ENCODE measurements at places on chromosomes 1 and 21.

- DNase-seq, result no peak
Observed at GRCh38 chr1:150555971-150556865, 7.0 kb downstream of the ADAMTSL4 start.

GRCh38 chr1:156260896-156261295 is 13.0 kb upstream of the PAQR6 start:
- DNase-seq, result no peak

DNA sequence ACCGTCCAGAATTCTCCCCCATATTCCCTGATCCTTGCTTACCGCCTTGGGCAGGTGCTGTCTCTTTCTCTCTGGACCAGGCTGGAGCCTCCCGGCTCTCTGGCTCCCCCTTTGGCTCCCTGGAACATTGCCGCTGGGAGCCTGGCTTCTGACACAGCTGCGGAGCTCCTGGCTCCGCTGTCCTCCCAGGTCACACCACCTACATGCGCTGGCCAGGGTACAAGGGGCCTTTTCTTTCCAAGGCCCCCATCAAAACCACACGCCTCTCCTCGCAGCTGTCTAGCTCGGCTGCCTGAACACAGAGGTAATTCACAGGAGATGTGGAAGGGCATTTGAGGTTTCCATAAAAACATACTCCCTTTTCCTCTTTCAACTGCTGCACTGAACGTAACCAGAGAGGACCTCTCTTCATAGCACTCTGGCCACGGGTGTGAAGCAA is 7.5 kb upstream of the ZNF648 start:
- DNase-seq, result peak; percentile 64

- DNase-seq, result no peak
Observed at GRCh38 chr1:205434738-205435137, 12.9 kb upstream of the LEMD1 start.

GRCh38 chr1:45510972-45511527 is 10.6 kb downstream of the PRDX1 start:
- DNase-seq, result no peak

DNA sequence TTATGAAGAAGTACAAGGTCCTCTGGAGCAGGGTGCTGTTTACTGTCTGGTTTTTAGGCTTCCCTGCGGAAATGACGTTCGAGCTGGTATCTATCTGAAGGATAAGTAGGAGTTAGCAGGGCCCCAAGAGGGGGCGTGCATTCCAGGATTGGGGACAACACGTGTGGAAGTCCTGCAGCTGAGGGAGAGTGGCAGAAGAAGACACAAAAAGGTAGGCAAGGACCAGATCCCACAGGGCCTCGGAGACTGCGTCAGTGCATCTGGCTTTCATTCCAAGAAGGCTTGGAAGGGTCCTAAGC is 5.9 kb downstream of the RIMS3 start:
- DNase-seq, result no peak

DNA sequence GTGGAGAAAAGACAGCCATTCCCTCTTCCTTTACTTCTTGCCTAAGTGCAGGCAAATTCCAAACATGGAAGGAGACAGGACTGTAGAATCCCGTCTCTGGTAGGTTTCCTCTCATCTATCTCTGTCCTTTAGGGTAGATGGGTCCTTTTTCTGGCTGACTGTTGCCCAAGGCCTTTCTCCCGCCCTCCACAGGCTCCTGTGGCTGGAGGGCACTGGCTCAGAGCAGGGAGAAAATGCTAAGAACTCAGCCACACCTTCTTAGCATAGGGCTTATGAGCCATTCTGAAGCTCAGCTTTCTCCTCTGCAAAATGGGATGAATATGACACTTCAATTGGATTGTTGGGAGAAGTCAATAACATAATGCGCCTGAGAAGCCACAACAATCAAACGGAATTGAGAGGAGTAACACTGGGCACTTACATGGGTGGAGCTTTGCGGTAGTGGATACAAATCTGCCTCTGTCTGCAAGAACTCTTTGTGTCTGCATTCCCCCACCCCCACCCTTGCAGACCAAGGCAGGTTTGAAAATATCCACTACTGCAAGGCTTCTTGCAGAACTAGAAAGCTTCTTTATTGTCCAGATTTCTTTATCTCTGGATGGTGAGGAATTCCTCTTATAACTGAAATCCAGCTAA is 94.7 kb downstream of the CSMD2 start:
- DNase-seq, result no peak

GRCh38 chr1:116330846-116331245 is 42.2 kb upstream of the ATP1A1 start:
- DNase-seq, result no peak

DNA sequence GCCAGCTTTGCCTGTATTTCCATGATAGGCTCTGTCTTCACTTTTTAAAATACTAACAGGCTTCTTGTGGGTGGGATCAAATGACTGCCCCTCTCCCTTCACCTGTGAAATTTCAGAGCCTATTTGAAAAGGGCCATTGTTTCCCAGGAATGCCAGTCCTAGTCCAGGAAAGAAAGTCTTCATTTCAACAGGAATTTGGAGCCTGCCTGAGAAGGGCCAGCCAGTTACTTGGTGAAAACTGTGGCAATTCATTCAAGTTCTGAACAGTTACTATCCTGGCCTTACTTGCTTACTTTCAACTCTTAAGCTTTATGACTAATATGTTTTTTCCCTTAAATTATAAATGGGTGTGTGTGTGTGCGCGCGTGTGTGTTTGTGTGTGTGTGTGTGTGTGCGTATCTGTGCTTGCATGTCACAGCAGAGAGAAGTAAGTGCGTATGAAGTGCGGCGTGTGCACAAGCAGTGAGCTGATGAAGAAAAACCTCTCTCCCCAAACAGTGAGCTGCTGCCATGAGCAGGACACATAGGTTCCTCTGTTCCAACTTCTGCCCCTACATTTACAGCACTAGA is 67.5 kb upstream of the RNPC3 start:
- no peak for DNase-seq

DNA sequence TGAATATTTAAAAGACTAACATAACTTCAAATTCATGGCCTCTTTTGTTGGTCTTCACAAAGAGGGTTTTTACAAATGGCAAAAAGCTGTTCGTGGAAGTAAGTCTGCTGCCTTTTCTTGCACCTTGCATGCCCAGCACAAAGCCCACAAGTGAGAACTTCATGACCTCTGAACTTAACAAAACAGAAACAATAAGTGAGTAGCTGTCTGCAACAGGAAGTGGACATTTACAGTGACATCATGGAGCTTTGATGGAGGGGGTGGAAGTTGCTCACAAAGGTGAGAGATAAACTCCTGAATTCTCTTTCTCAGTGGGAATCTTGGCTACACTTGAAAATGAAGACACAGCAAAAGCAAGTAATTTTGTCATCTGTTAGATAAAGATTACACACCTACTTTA is 303.3 kb upstream of the DEPDC1 start:
- DNase-seq, result no peak

GRCh38 chr1:58063095-58063494 is 483.4 kb downstream of the OMA1 start:
- peak; percentile 15 for DNase-seq

- no peak for DNase-seq
Observed at GRCh38 chr1:204960306-204961125, 82.5 kb upstream of the CNTN2 start.

GRCh38 chr1:78676347-78676982 is 26.8 kb downstream of the IFI44 start:
- peak; percentile 73 for DNase-seq

DNA sequence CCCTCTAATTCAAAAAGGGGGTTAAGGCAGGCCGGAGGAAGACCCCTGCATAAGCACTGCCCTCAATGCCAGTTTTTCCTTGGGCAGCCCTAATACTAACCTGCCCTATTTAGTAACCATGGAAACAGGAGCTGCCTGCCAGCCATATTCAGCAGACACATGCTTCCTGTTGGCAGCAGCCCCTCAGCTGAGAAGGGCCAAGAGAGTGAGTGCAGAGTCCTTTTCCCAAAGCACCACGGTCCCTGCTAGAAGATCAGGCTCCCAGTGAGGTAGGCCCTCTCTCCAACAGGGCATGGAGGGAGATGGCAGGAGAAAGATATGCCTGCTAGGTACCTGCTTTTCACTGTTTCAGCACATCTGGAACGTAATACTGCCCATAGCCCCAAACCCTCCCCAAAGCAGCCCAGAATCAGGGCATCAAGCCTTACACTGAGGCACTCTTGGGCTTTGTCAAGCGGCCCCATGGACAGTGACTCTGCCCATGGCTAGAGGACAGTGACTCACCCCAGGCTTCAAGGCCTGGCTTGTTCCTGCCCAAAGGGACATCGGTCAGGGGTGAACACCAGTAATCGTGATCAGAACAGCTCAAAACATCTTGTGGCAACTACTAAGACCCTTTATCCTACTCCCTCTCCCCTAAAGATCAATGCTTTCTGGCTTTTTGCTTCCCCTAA is 64.5 kb downstream of the BCAR3 start:
- DNase-seq, result peak; percentile 69
